ENCODE measurements at places on chromosomes 2 and 18. TPM values are rescaled to one million over a fixed set of nuclear protein-coding genes. Genes with fewer than 3 reads are reported as not detected.

DNA sequence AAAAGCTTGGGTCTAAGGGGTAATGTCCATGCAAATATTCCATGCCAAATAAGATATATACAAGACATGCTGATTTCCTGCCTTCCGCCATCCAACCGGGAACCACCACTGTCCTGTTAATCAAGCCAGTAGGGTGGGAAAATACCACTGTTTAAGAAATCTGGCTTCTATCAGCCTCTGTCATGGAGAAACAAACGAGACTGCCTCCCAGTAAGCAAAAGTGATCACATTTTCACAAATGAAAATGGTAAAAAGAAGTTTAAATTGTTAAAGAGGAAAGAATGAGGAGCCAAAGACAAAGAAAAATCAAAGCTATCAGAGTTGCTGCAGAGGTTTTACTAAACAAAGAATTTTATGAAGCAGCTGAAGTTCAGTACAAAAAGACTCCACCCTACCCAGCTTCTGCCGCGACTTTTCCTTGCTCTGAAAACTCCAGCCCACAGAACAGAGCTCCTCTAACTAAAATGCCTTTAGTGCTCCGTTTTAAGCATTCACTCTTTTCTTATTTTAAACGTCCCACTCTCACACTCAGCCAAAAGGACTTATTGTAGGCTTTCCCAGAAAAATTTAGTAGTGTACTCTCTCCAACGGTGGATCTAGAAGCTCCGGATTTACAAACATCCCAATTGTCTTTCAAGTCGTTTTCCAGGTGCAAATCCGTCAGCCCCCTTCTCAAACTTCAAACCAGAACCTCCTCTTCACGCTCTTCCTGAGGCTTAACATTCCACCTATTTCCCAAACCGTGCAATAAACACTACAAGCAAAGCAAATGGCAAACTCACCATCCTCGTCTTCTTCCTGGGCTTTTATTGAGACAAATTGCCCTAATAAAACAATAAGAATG, 613 bp downstream of the COL5A2 start:
- no peak for DNase-seq

DNA sequence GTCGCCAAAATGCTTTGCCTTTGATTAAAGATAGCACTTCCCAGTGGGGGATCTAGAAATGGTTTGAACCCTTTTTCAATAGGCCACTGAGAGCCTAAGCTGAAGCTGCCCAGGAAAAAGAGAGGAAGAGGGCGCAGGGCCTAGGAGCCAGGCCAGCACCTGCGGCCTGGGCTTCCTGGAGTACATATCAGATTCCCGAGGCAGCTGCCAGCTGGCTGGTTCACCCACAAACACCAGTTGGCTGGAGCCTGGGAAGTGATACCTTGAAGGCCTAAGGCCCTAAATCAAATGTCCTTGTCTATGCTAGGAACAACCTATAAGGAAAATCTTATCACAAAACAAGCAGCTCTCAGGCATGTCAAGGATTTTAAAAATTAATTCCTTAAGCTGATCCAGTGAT, 37.1 kb downstream of the ANKRD44 start:
- DNase-seq, result no peak

GRCh38 chr2:24421668-24422067, 61.3 kb upstream of the ITSN2 start:
- peak; percentile 70 for DNase-seq

DNA sequence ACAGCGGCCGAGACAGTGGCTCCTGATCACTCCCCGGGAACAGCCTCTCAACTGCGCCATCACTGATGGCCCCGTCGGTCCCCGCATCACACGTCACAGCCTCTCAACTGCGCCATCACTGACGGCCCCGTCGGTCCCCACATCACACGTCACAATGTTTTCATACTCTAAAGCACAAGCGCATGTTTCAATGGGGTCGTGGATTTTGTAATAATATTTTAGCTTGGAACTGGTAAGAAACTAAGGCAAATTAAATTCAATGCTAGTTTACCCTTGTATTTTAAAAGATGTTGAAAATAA, 44.2 kb upstream of the CTDP1 start:
- DNase-seq, result no peak

- no peak for DNase-seq
Observed at GRCh38 chr18:32317651-32318050, 127.8 kb downstream of the MEP1B start.

GRCh38 chr18:75172299-75173124, 36.4 kb downstream of the PTGR3 start:
- no peak for DNase-seq

The ELOA2 gene
- not detected for total RNA-seq

The FAHD2B gene
- total RNA-seq, result 1.5 TPM

The DSC2 gene
- 16.4 TPM for total RNA-seq

All from liver (tissue), 10 donors.